Calu3 (cell line): ENCODE measurements at places on chromosomes 7 and 10. TPM values are rescaled to one million over a fixed set of nuclear protein-coding genes. Genes with fewer than 3 reads are reported as not detected.

- DNase-seq = no peak
- H3K27ac ChIP-seq = no peak overlapping the region
- H3K4me3 ChIP-seq = no peak overlapping the region
- H3K36me3 ChIP-seq = no peaks in the 10 kb centered on the region
These were observed 47.9 kb upstream of the PLCE1 start for GRCh38 chr10:93945819-93946218.

DNA sequence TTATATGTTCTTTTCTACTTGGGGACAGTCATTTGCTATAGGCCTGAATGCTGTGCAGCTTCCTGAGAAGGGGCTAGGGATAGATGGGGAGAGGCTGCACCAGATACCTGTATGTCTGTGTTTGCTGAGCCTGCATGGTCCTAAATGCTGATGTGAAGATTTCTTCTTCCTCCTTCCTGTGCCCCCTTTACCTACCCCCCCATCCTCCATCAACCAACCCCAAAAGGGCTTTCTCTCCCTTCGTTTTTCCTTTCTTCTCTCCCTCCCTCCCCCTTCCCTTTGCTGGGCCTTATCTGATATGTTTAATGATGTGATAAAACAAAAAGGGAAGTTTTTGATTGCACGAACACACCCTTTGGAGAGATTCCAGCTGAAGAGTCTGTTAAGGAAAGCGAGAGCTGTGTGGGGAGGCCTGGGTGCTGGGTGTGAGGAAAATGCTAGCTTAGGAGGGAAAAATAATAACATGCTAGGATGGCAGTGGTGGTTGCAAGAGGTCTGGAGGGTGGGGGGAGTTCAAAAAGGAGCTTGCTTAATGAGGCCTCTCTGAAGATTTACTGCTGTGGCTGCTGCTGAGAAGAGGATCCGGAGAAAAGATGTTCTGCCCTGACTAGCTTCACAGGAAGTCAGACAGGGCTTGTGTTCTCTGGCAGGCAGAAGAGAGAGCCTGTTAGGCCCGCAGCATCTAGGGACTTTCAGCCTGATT lies 101.8 kb downstream of the SAMD9 start:
- H3K27ac ChIP-seq = no peak overlapping the region
- H3K27me3 ChIP-seq = no peaks in the 10 kb centered on the region
- H3K4me3 ChIP-seq = no peak overlapping the region
- H3K36me3 ChIP-seq = no peaks in the 10 kb centered on the region

- no peaks in the 10 kb centered on the region for H3K36me3 ChIP-seq
- peaks cover 70% of the 10 kb centered on the region for H3K27me3 ChIP-seq
- H3K4me3 ChIP-seq = no peak overlapping the region
- no peak for DNase-seq
- H3K4me1 ChIP-seq = no peaks in the 10 kb centered on the region
These were observed 77.1 kb upstream of the PRKCQ start for GRCh38 chr10:6657196-6657595.

Gene PDSS1
- 15.4 and 15.9 TPM in 2 replicates for total RNA-seq

Gene LAMB1
- 181 and 240 TPM in 2 replicates for total RNA-seq

GRCh38 chr7:134827889-134828288 lies 48.5 kb downstream of the CALD1 start:
- H3K36me3 ChIP-seq = no peaks in the 10 kb centered on the region
- no peaks in the 10 kb centered on the region for H3K27me3 ChIP-seq
- no peaks in the 10 kb centered on the region for H3K4me1 ChIP-seq
- H3K4me3 ChIP-seq = no peak overlapping the region
- H3K27ac ChIP-seq = no peak overlapping the region

Gene VDAC2
- 243 and 254 TPM in 2 replicates for total RNA-seq

Gene SORCS3
- total RNA-seq = not detected in 2 replicates

GRCh38 chr10:131911451-131911850 lies 10.6 kb downstream of the PPP2R2D start:
- no peaks in the 10 kb centered on the region for H3K27me3 ChIP-seq
- no peak overlapping the region for H3K27ac ChIP-seq
- peaks cover 11% of the 10 kb centered on the region for H3K36me3 ChIP-seq
- no peak overlapping the region for H3K4me3 ChIP-seq
- DNase-seq = no peak
- H3K4me1 ChIP-seq = peaks cover 29% of the 10 kb centered on the region

- no peaks in the 10 kb centered on the region for H3K27me3 ChIP-seq
- H3K4me1 ChIP-seq = peaks cover 10% of the 10 kb centered on the region
- no peak overlapping the region for H3K27ac ChIP-seq
- DNase-seq = no peak
- H3K4me3 ChIP-seq = no peak overlapping the region
These were observed 58.6 kb downstream of the SND1 start for GRCh38 chr7:127710635-127711034.
